Neural progenitor cell (in vitro differentiated cells): ENCODE measurements at places on chromosomes 6 and 20.

DNA sequence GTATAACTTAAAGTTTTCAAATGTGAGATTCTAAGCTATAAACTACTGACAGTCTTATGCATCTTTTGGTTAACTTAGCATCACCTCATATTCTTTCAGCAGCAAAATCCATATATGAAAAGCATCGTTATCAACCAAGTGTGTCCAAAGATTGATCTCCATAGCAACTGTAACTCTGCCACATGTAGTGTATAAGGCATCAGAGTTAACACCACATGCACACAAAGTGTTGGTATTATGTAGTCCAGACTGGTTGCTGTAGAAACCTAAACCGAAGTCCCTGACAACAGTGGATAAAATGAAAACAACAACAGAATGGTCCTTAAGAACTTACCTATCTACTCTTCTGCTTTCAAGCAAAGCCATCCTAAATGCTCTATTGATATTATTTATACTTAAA, 39.6 kb downstream of the PDSS2 start:
- DNase-seq, result no peak

GRCh38 chr20:57650756-57651483, 30.7 kb upstream of the ZBP1 start:
- DNase-seq, result no peak

GRCh38 chr6:149941583-149942460, at the start of gene ULBP2:
Gene ULBP2, plus strand, starts transcription at chr6:149942014. Its CDS starts 59 bp downstream, at chr6:149942073.
- DNase-seq, result peak; percentile 83

GRCh38 chr20:35527122-35527769, 2.2 kb downstream of the C20orf173 start:
- DNase-seq, result peak; percentile 9

DNA sequence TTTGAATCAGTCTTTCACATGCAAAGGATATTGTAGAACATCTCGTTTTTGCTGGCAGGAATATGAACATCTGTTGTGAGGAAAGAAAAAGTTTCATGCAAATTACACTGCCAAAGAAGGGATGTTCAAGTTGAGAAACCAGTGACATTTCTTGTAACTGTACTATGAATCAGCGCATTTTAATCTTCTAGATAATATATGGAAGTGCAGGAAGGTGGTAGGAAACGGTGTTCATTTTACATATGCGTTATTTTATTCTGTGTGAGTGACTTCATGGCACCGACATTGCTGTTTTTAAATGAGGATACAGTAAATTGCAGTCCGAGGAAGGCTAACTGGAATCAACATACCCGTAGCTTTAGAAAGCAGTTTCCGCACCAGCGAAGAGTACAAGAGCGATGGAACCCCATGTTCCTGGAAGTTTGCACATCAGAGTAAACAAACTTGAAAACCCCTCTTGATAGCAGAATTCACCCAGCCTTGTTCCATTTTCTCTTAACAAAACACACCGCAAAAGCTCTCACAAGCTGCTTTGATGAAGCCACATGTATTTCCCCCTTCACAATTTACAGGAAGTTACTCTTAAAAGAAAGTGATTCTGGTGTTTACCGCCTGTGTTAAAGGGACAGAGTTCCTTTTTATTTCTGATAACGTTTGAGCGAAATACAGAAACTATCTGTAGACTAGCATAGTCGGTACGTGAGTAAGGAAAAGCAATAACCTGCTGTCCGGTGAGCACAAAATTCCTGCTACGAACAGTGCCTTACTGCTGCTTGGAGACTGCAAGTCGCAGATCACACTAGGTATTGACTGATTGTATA, 11.5 kb downstream of the PRDM1 start:
- no peak for DNase-seq

GRCh38 chr6:18386298-18386976, 713 bp upstream of the RNF144B start:
- peak; percentile 14 for DNase-seq

DNA sequence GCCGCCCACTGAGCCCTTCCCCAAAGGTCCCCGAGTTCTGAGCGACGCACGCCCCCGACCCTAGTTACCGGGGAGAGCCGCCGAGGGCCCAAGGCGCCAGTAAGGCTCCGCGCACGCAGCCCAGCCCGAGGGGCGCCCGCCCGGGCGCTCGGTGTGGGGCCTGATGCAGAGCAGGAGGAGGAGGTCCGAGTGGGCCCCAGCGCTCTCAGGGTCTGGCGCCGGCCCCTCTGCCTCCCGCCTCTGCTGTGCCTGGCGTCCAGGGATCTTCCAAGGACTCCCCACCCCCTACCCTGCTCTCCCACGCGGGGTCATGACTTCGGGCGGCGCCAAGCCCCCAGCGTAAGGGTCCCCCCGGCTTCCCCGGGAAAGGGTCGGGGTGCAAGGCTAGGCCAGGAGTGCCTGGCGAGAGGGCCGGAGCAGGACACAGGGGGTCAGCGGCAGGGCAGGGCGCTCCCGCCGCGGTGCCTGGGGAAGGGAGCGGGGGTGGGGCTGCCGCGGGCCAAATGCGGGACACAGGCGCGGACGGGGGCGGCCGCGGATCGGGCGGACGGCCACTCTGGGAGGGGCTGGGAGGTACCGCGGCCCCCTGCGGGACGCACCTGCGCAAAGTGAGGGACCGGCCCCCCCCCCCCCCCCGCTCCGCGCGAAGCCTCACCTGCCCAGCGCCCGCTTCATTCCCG, 637 bp downstream of the ABHD12 start:
- DNase-seq, result peak; percentile 76

- DNase-seq, result no peak
These were observed 30.8 kb downstream of the FOXC1 start for GRCh38 chr6:1640476-1640875.

- DNase-seq, result no peak
These were observed at the start of gene SPDEF for GRCh38 chr6:34556031-34556471. Gene SPDEF, minus strand, starts transcription at chr6:34556329. Its CDS starts 11,874 bp downstream, at chr6:34544455.

GRCh38 chr6:57298741-57299140, 18.7 kb upstream of the PRIM2 start:
- DNase-seq, result no peak

DNA sequence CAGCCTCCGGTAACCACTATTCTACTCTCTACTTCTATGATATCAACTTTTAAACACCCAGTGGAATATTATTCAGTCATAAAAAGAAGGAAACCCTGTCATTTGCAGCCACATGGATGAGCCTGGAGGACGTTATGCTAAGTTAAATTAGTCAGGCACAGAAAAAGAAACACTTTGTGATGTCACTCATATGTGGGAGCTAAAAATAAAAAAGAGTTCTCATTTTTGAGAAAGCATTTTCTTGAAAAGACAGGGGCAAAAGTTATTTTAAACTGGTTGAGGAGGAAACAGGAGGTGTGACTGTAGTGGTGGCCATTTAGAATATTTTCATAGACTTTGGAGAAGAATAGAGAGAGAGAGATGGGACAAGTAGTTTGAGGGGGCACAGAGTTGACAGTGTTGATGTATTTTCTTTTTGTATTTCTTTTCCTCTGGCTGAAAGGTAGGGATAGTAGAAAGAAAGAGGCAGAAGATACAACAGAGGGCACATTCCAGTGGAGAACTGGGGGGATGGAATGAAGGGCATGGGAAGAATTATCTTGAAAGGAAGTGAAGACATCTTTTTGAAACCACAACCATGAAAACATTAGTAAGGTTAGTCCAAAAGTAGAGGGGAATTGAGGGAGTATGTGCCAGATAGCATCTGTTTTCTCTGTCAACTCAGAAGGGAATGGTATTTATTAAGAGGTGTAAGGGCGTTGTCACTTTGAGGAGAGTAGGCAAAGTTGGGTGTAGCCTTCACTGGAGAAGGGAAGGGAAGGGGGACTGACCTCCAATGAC, 181.3 kb upstream of the GMDS start:
- DNase-seq, result no peak

- no peak for DNase-seq
These were observed 51.1 kb downstream of the MYLIP start for GRCh38 chr6:16179970-16180431.

DNA sequence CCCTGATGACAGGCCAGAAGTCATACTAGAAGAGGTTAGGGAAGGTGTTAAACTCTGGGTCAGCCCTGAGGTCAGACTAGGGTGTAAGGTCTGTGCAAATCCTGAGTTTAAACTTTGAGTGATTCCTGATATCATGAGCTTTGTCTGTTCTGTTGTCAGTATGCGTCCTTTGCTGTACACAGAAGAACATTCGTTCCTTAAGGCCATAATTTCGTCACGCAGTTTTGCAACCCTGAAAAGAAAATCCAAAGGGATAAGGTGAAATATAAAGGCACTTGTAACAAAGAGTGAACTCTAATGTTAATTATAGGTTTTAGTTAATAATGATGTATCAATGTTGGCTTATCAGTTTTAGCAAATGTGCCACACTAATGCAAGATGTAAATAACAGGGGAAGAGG, 2.3 kb downstream of the DST start:
- no peak for DNase-seq

DNA sequence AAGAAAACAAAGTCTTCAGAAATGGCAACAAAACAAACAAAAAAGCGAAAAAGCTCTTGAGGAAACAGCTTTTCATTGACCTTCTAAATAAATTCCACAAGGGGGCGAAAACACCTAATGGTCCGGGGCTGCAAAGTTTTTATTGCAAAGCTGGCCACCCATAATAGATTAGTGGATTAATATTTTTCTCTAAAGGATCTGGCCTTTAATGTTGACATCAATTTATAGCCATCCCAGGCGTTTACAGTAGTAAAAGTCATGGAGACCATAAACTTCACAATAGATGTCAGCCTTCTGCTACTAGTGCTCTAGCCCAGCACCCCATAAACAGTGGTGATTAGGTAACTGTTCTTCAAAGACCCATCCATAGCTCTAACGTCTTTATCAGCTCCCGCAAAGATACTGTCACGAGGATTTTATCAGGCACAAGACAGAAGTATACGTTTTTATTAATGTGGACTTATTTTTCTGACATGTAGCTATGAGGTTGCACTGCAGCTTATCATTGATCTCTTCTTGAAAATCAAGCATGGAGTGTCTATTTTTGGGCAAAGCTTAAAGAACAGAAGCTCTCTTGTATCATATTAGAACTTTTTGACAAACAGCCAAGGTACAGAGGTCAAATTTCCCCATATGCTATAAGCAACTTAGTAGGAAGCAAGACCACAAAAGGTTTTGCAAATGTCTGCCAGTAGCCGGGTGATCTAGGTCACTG, 4.7 kb downstream of the CITED2 start:
- DNase-seq, result peak; percentile 65

DNA sequence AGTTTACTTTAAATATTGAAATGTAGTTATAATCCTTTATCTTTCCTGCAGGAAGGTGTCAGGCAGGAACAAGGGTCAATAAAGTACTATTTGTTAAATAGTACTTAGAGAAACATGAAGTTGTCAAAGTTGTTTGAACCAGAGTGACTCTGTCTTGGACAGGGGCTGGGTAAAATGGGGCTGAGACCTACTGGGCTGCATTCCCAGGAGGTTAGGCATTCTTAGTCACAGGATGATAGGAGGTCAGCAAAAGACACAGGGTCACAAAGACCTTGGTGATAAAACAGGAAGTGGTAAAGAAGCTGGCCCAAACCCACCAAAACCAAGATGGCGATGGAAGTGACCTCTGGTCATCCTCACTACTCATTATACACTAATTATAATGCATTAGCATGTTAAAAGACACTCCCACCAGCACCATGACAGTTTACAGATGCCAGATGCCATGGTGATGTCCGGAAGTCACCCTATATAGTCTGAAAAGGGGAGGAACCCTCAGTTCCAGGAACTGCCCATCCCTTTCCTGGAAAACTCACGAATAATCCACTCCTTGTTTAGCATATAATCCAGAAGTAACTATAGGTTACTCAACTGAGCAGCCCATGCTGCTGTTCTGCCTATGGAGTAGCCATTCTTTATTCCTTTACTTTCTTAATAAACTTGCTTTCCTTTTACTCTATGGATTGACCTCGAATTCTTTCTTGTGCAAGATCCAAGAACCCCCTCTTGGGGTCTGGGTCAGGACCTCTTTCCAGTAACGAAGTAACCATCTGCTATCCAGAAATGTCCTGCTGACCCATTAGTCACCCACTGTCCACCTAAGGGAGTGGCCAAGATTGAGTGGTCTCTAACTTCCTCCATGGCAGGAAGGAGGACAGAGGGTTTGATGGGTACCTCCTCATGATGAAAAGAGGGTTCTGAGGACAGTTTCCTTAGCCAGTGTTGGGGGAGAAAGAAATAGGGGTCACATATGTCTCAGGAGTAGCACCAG, 19.6 kb downstream of the SLC22A2 start:
- no peak for DNase-seq

- peak; percentile 54 for DNase-seq
These were observed 304.9 kb downstream of the CDH26 start for GRCh38 chr20:60262967-60263603.

DNA sequence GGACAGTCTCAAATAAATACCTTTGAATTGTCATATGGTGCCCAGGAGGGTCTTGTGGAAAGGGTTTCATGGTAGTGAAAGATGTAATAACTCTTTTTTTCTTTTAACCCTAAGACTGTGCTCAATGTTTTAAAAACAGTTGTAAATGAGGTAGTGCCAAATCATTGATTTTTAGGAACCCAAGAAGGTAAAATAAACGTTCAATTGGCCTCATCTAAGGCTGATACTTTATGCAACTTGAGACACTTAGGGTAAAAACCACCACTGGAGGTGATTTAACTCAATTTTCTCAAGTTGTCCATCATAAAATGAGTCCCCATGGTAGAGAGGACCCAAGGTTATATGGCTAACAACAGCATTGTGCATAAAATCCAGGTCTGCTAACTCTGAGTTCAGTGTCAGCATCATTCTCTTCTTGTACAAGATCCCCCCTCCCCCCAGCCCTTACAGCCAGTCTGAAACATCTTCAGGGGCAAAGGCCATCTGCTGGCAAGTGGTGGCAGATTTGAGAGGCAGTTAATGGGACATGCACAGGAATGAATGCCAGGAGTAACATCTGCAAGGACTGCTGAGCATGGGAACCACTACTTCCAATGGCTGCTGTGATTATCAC, 244.4 kb downstream of the GMPR start:
- DNase-seq, result no peak

GRCh38 chr6:90233994-90234393, 62.6 kb downstream of the BACH2 start:
- no peak for DNase-seq

DNA sequence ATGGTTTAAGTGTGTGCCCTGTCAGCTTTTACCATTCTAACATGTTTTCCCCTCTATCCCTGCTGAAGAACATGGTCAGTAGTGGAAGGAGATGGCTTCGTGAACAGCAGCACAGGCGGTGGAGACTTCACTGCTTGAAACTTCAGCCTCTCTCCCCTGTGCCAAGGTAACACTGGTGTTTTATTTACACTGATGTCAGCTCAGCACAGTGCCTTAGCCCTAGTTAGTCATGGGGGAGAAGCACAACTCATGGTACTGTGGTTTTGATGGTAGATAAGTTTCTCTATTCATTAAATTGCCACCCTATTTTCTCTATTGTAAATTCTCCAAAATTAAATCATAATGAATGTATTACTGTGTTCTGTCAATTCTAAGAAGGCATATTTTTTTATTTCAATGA, 56.6 kb downstream of the MTHFD1L start:
- DNase-seq, result no peak

DNA sequence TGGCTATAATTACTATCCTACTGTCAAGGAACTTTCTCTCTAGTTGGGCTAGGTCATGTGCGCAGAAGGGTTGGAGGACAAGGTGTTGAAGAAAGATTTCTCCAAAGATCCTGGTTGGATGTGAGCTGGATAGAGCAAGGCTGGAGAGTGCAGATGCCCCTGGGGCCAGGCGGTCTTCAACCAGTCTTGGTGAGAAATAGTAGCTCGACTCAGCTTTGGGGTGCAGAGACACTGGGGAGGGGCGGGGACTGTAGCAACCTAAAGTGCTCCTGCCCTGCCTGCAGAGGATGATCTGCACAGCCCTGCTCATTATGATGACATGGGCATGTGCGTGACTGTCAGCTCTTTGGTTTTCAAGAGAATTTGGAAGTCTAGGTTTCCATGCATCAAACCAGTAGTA, 35.9 kb downstream of the PHACTR3 start:
- no peak for DNase-seq
